ENCODE measurements at places on chromosomes 6 and 20.

DNA sequence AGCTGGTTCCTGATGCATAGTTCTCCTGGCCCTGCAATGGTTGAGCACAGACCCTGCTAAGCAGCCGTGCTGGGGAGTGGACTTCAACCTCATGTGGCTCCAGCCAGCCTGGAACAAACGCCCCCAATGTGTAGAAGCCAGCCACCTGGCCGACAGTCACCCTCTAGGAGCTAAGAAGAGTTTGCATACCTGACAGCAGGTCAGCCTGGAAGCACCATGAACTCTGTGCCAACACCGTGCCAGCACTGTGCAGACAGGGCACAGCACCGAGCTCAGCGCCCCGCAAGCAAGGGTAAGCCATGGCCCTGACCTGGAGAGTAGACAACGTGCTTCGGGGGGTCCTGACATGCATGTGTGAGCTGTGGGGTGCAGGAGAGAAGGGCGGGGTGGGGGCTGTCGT lies 356.3 kb downstream of the ZFAND3 start:
- DNase-seq: no peak

- DNase-seq: no peak
Observed at GRCh38 chr6:98295515-98296175, 538.7 kb upstream of the POU3F2 start.

DNA sequence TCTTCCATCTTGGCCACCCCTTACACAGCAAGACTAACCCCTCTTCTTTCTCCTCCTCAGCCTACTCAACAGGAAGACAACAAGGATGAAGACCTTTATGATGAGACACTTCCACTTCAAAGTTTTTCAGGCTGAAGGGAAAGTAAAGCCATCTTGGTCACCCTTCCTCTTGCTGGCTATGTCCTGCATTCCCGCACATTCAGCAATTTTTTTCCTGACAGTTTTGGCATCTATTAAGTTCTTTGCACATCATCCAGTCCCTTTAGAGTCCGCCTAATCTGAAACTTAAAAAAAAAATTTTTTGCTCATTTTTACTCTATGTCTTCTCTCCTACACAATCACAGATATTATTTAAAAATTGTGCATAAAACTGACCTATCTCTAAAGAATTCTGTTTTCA lies 493.4 kb downstream of the LMBRD1 start:
- DNase-seq: no peak

DNA sequence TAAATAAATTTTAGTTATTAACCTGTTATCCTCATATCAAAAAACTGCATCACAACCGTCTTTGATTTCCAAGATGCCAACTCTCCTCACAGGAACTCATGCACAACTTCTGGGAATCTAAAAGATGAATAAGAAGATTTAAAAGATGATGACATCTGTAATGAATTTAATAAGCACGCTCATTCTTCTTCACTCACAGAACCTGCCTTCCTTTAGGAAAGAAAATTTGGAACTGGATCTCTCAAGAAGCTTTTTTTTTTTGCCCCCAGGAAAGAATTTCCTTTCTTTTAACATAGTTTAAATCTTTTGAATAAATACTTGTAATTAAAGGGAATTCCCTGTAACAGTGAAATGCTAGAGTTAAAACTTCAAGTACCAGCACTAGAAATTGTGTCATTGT lies 161.5 kb downstream of the HIVEP2 start:
- DNase-seq: no peak

DNA sequence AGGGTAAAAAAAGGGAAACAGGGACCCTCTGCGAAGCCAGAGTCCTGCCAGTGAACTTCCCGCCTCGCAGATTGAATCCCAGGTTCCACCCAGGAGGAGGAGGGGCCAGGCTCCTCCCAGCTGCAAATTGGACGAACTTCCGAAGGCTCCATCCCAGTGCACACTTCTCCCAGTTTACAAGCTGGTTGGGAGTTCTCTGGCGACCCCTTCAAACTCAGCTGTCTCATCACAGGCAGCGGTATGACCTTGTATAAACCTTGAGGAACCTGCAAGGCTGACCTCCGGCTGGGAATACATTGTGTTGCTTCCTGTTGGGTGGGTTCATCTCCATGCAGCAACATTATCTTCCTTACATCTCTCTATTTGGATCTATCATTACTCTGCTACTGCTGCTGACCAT lies 962.7 kb downstream of the GRIK2 start:
- DNase-seq: no peak

DNA sequence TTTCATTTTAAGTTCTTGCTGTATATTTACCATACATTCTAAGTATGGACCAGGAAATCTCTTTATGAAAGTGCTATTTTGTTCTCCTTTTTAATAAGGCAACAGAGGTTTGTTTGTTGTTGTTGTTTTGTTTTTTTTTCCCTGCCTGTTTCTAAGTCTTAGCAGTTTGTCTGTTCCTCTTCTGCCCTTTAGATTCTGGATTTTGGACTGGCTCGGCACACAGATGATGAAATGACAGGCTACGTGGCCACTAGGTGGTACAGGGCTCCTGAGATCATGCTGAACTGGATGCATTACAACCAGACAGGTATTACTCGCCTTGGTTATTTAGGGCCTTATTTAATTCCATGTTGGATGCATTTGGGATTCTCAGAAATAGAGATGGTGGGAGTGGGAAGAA lies 48.0 kb downstream of the MAPK14 start:
- no peak for DNase-seq

GRCh38 chr20:52422574-52423336 lies 231.2 kb upstream of the ZFP64 start:
- no peak for DNase-seq

DNA sequence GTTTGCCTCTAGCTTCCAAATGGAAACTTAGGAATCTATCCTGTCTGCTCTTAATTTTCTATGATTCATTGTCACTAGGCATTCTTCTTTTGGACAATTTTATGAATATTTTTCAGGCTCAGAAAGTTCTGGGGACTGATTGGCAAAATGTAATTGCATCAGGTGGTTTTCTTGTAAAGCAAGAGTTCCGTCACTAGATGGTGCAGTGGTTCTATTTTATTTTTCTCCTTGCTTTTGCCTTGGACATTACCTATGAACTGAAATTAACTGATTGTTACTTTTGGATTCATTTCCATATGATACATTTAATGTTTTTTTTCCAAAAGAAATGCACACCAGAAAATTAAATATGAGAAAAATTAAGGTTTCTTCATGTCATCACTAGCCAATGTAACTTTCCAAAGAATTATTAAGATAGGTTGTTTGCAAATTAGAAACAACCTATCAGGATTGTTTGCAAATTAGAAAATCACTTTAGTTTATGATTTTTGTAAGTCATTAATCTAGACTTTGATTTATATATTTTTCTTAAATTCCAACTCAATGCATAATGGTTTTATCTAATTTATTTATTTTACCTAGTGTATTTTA lies 48.0 kb downstream of the TMEM170B start:
- DNase-seq: no peak

GRCh38 chr20:60255415-60255814 lies 297.2 kb downstream of the CDH26 start:
- DNase-seq: no peak

GRCh38 chr20:9514072-9514460 lies 324 bp upstream of the LAMP5 start:
- DNase-seq: no peak

Data from stimulated activated CD8-positive, alpha-beta memory T cell treated with anti-CD3 and anti-CD28 coated beads, Interleukin-7, amount 100 ng/mL, for 1 hour (primary cell).